ENCODE measurements at places on chromosomes 2 and 18.
A peak's percentile ranks its signal among the peaks of the same experiment; 100 is the strongest.

DNA sequence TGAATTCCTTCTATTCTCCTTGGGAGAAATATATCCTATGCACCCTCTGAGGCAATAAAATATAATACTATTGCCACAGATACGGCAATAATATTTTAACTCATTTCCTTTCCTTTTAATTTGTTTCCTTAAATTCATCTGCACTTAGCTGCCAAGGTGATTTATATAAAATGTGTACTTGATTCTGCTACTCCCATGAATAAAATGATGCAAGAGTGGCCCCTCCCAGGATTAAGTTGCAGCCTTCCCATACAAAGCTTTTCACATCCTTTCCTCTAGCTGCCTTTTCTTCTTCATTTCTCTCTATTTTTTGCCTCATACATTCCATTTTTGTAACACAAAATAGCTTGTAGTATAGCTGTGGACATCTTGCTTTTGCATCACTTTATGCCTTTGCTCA, 464.1 kb upstream of the ZEB2 start:
- DNase-seq: no peak

DNA sequence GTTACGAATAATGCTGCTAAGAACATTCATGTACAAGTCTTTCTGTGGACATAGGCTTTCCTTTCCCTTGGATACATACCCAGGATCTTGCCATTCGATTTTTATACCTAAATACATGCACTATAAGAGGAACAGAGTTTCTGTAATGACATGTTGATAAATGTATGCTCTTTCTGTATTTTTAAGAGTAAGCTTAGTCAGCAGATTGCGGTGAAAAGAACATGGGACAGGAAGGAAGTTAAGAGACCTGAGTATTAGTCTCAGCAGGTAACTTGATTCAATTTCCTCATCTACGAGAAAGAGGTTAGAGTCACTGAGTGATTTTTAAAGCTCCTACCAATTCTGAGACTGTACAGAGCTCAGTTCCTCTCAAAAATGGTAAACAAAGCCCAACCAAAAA, 2.6 kb upstream of the TLK1 start:
- DNase-seq: no peak

DNA sequence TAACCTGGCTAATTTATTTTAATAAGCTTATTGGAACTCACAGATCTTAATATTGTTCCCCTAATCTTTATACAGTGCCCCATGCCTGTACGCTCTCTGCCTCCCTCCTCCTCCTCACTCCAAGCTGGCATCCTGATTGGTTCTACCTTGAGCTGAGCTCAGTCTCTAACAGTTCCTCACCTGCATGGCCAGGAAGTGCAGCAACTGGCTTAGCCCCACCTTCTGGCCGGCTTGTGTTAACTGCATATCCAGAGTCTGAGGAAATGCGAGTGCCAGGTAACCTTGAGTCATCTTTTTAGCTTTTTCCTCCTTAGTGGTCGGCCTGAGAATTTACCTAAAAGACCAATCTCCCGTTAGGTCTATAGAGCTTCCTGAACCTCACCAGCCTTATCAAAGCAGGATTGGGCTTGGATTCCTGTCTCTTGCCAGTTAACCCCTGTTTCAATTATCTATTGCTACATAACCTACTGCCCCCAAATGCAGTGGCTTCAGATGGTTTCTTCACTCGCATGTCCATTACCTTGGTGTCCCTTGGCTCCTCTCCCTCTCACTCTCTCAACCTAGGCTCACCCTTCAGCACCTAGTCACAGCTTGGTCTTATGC, 89.5 kb upstream of the STK39 start:
- no peak for DNase-seq

DNA sequence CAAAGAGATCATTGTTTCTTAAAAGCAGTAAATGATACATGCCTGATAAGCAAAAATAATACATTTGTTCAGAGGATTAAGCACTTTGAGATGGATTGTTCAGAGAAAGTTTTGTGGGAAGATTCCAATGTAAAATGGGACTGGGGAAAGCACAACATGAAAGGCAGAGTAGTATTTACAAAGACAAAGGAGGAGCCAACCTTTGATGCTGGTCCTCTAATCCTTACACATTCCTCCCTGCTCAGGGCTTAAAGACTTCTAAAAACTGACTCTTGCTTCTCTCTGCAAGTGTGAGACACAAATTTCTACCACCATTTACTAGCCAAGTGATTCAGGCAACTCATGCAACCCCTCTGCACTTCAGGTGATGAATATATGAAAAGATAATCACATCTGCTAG, 47.2 kb upstream of the REG3G start:
- DNase-seq: no peak

- DNase-seq: no peak
Measured at GRCh38 chr18:63253014-63253413, 66.6 kb downstream of the BCL2 start.

DNA sequence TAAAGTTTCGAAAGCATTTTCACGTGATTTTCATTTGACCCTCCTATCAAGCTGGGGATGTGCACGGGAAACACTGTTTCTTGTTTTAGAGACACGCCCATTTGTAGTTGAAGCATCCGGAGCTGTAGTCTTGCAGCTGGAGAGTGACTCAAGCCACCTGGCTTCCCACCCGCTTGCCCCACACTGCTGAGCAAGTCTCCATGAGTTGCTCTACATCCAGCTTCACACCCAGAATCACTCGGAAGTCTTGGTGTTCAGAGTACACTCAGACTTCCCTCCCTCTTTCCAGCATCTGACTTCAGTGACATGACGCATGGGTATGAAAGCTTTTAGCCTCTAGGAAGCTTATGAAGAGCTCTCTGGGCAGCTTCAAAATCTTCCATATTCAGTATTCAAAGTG, 262.4 kb downstream of the NBAS start:
- peak; percentile 77 for DNase-seq

DNA sequence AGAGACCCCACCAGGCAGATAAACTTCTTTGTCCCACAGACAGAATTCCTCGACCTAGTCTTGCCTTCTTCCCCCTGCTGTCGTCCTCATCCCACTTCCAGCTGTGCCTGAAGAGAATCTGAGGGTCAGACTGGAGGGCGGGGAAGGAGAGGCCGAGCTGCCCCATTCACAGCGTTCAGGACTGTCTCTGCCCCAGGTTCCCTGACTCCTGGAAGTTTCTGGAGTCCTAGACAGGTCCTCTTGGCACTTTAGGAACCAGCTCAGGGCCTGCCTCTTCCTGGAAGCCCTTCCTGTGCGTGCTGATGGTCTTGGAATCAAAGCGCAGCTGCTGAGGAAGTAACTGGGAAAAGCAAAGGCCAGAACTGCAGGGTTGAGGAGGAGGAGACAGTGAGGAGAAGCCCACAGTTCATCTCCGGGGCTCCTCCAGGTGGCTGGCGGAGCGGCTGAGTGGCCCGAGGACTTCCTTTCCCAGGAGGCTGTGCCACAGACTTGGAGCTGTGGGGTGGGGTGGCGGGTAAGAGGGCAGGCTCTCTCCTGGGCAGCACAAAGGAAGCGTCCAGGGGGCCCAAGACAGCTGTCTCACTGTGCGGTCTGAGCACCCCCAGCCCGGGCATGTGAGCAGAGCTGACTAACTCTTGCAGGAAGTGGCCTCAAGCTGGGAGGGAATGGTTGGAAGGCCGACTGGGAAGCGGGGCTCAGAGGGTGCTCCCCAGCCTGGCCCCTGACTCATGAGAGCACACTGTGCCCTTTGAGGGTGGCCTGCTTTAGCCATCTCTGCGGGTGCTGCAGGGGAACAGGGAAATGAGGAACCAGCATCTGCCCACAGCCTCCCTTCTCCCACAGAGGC, 39.5 kb downstream of the SDC1 start:
- DNase-seq: peak; percentile 48

- no peak for DNase-seq
Measured at GRCh38 chr18:5058768-5059695, 138.0 kb downstream of the AKAIN1 start.

- DNase-seq: no peak
Measured at GRCh38 chr2:194616334-194616733, 1040.7 kb upstream of the SLC39A10 start.

GRCh38 chr2:43041173-43041591, 185.2 kb downstream of the ZFP36L2 start:
- DNase-seq: no peak

DNA sequence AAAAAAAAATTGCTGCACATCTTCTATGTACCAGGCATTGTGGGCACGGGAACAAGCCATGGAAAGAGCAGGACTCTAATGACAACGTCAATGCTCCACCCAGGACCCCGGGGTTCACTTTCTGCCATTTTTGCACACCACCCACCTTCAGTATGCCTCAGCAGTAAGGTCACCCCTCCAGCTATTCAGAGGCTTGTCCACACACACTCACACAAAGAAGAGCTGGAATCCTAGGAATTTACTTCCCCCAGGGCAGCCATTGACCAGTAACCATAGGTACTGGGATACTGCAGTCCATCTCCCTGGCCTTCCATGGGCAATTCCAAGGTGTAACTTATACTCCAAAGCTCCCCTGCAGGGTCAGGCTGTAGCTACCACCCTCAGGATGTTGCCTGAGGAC, 170.8 kb downstream of the SUCLG1 start:
- no peak for DNase-seq

- DNase-seq: no peak
Measured at GRCh38 chr2:12057436-12058166, 311.2 kb downstream of the LPIN1 start.

DNA sequence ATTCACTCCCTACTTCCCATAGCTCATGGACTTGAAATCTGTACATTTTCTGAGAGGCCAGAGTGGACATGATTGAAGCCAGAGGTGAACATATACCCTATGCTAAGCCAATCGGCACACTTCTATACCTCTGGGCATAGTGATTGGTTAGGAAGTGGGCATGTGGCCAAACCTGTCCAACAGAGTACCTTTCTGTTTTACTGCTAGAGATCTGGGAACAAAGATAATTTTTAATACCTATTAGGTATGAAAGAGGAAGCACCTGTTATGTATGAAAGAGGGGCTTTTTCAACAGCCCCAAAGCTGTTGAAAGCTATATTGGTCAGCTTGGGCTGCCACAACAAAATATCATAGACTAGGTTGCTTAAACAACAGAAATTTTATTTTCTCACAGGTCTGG, 27.7 kb downstream of the METTL8 start:
- DNase-seq: no peak

- no peak for DNase-seq
Measured at GRCh38 chr2:9213477-9214051, 7.0 kb downstream of the ASAP2 start.

GRCh38 chr18:24262087-24262486, 123.2 kb downstream of the CABYR start:
- DNase-seq: no peak

DNA sequence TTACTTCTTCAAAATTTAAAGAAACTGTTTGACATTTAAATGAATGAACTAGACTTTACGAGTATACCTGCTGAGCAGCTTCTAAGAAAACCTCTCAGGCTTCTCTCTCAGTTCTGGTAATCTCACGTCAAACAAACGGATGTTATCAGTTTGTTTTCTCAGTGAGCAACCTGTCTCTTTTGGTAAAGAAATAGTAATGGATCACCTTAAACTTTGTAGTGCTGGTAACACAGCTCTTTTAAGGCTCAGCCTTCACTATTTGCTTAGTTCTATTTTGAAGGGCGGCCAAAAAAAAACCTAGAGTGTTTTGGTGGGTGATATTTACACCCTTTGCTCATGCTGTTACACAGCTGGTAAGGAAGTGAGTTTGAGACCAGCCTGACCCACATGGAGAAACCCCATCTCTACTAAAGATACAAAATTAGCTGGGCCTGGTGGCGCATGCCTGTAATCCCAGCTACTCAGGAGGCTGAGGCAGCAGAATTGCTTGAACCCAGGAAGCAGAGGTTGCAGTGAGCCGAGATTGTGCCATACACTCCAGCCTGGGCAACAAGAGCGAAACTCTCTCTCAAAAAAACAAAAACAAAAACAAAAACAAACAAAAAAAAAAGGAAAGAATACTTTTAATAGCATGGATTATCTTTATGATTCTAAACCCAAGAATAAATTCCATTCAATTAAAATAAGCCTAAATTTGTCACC, 15.9 kb downstream of the FN1 start:
- peak; percentile 19 for DNase-seq

DNA sequence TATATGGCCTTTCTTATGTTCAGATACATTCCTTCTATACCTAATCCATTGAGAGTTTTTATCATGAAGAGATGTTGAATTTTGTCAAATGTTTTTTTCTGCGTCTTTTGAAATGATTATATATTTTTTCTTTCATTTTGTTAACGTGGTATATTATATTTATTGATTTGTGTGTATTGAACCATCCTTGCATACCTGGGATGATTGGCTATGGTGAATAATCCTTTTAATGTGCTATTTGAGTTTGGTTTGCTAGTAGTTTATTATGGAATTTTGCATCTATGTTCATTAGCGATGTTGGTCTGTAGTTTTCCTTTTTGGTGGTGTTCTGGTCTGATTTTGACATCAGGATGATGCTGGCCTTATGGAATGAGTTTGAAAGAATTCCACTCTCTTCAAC, 11.8 kb downstream of the IL36G start:
- DNase-seq: no peak

DNA sequence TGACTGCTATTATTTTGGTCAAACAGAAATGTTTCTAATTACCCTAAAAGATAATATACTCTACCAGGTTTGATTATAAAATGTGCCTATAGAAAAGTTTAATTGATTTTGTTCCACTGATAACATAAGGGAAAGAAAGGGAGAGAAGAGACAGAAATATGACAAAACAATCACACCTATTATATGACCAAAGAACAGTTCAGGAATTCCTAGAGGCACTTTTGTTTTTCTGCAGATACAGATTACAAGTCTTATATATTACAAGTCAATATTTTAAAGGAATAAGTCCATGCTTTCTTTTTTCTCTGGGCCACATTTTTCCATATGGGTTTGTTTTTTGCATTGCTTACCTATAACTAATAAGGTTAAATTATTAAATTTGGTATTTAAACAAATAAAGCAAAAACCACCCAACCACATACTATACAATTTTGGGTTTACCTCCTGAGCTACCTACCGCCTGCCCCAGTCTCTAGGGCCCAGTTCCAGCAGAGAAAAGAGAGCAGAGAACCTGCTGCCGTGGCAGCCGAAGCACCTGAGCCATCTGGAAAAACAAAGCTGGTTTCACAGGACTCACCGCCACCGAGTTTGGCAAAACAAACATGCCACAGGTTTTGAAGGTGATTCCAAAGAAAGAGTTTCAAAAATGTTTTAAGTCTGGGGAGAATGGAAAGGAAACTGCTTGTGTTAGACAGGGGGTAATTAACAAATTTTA, 92.1 kb downstream of the DYM start:
- DNase-seq: no peak

- DNase-seq: no peak
Measured at GRCh38 chr2:168552450-168552856, 96.4 kb downstream of the CERS6 start.

GRCh38 chr2:101463911-101464641, 10.8 kb downstream of the RFX8 start:
- DNase-seq: peak; percentile 98

DNA sequence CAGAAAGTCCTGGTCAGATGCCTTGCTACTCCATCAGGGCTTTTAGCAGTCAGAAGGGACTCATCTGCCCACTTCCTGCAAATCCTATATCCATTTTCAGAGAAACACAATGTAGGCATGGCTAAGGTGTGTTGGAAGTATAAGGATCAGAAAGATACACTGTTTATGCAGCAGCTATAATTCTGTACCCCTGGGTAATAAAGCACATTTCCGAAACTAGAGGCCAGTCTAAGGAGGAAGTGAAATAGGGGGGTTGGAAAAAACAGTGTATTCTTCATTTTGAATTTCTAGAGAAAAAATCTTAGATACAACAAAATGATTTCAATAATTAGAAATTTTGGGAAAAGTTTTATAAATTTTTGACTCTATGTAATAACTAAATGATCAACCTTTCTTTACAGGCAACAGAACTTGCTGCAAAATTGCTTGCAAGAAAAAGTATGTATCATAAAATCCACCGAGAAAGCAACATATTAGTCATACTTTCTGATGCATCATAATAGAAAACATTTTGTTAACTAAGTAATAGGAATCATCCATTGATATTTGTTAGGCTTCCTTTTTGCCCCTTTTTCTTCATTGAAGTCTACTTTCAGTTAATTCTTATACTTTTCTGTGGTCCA, 47.4 kb downstream of the FSIP2 start:
- no peak for DNase-seq
